Transverse colon (tissue), 4 donors: ENCODE measurements at places on chromosomes 6 and 20. TPM values are rescaled to one million over a fixed set of nuclear protein-coding genes. Genes with fewer than 3 reads are reported as not detected.

GRCh38 chr20:21601799-21602198 is 87.9 kb upstream of the NKX2-2 start:
- no peaks in the 10 kb centered on the region for H3K4me1 ChIP-seq
- no peak overlapping the region for H3K27ac ChIP-seq

The LRRC1 gene
- total RNA-seq, result 71.0 TPM

The PCSK2 gene
- 1.4 TPM for total RNA-seq

- H3K36me3 ChIP-seq, result no peaks in the 10 kb centered on the region
- no peaks in the 10 kb centered on the region for H3K27me3 ChIP-seq
- peak; percentile 95 for DNase-seq
- peaks cover 16% of the 10 kb centered on the region for H3K4me1 ChIP-seq
- H3K4me3 ChIP-seq, result peak overlapping the region; percentile 39
These were observed 27.2 kb upstream of the POU5F1 start for GRCh38 chr6:31197559-31198305.

DNA sequence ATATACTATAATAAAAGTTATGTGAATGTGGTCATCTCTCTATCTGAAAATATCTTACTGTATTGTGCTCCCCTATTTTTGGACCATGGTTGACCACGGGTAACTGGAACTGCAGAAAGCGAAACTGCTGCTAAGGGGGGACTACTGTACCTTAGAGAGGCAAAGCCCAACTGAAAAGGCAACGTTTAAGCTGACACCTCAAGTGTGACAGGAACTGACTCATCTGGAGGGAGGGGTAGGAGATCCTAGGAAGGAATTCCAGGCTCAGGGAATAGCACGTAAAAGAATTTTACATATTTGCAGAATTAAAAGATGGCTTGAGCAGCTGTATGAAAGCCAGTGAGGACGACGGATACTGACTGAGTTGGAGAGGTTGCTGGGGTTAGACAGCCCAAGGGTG is 34.8 kb downstream of the ELOVL2 start:
- H3K27me3 ChIP-seq, result peaks cover 34% of the 10 kb centered on the region
- no peak overlapping the region for H3K4me3 ChIP-seq
- no peak for DNase-seq
- H3K27ac ChIP-seq, result no peak overlapping the region
- H3K36me3 ChIP-seq, result no peaks in the 10 kb centered on the region

The WFDC10B gene
- total RNA-seq, result not detected

- peaks cover 7% of the 10 kb centered on the region for H3K36me3 ChIP-seq
- H3K4me1 ChIP-seq, result peaks cover 31% of the 10 kb centered on the region
- no peak overlapping the region for H3K4me3 ChIP-seq
- H3K27ac ChIP-seq, result peak overlapping the region; percentile 85
These were observed 9.1 kb downstream of the SMPDL3A start for GRCh38 chr6:122798099-122798641.

DNA sequence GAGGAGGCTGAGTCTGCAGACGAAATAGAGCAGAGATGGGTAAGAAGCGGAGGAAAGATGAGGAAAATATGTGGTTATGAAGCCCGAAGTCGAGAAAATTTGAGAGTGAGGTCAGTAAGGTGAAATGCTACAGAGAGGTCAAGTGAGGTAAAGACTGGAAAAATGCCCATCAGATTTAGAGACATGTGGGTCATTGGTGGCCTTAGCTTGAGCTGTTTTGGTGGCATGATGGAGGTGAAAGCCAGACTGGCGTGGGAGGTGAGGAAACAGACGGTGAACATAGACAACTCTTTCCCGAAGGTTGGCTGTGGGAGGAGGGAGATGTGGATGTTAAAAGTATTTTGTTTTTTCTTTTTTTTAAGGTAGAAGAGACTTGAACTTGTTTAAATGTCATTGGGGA is 9.4 kb downstream of the ARFGEF2 start:
- H3K4me3 ChIP-seq, result no peak overlapping the region
- H3K27me3 ChIP-seq, result no peaks in the 10 kb centered on the region
- peaks cover 83% of the 10 kb centered on the region for H3K4me1 ChIP-seq
- no peaks in the 10 kb centered on the region for H3K36me3 ChIP-seq
- no peak for DNase-seq

DNA sequence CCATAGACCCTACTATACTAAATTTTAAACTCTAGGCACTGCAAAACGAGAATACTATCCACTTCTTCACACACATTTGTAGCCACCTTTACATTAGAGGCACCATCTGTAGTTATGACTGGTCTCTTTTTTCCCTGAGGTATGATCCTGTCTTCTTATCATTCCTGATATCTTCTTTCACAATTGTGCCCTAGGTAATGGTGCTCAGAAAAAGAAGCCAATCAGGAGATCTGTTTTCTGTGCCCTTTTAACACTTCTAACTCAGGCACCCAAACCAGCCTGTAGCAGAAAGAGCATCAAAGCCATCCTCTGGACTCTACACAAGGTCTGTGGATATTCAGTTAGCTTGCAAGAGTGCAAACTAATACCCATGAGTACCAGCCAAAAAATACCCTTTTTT is 149.7 kb upstream of the SGK1 start:
- H3K4me1 ChIP-seq, result peaks cover 4% of the 10 kb centered on the region
- no peak for DNase-seq
- no peak overlapping the region for H3K4me3 ChIP-seq
- no peak overlapping the region for H3K27ac ChIP-seq
- no peaks in the 10 kb centered on the region for H3K27me3 ChIP-seq

DNA sequence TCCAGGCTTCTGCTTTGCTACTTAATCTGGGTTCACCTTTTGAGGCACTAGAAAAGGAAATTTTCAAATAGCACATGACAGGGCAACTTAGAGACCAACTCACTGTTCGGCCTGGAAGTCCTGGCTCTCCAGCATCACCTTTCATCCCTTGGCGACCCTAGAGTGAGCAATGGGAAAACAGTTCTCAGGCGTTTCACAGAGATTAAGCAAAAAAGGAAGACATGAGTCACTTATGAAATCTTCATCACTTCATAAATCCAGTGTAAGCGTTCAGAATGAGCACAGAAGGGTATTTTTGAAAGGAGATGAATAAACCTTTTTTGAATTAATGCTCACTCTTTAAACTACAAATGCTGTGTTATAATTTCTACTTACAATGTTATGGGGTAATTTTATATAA is 104.0 kb downstream of the COL12A1 start:
- no peak overlapping the region for H3K27ac ChIP-seq
- no peak for DNase-seq
- H3K27me3 ChIP-seq, result no peaks in the 10 kb centered on the region
- H3K36me3 ChIP-seq, result no peaks in the 10 kb centered on the region
- no peak overlapping the region for H3K4me3 ChIP-seq

GRCh38 chr6:14202947-14203346 is 85.4 kb downstream of the CD83 start:
- no peaks in the 10 kb centered on the region for H3K27me3 ChIP-seq
- no peak overlapping the region for H3K4me3 ChIP-seq
- H3K4me1 ChIP-seq, result no peaks in the 10 kb centered on the region
- no peaks in the 10 kb centered on the region for H3K36me3 ChIP-seq

DNA sequence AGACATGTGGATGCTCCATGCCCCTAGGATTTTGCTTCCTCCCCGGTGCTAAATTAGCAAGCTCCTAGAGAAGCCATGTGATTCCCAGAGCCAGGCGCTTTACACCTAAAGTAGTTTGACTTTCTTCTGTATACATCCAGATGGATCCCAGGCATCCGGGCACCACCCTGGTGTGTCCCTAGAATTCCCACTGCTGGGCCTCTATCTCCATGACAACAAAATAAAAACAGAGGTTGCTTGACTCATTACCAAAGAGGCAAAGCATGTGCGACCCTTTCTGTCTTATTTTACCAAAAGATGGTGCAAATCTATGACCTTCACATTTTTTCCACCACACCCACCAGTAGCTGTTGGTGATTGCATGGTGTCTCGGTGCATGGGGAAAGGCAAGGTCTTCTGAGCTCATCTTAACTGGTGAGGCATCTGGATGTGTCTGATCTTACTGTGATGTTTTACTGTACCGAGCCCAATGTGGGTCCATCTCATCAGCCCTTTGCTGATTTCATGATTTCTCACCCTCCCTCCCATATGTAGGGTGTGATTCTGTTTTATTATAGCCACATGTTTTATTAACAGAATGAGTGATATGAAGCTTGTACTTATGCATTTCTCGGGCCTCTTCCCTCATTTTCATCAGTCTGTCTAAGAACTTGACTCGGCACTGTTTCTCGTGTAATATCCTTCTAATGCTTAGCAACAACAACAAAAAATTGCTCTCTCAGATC is 27.4 kb upstream of the VAPB start:
- no peak overlapping the region for H3K27ac ChIP-seq
- no peaks in the 10 kb centered on the region for H3K27me3 ChIP-seq
- H3K4me3 ChIP-seq, result no peak overlapping the region
- peaks cover 3% of the 10 kb centered on the region for H3K4me1 ChIP-seq

DNA sequence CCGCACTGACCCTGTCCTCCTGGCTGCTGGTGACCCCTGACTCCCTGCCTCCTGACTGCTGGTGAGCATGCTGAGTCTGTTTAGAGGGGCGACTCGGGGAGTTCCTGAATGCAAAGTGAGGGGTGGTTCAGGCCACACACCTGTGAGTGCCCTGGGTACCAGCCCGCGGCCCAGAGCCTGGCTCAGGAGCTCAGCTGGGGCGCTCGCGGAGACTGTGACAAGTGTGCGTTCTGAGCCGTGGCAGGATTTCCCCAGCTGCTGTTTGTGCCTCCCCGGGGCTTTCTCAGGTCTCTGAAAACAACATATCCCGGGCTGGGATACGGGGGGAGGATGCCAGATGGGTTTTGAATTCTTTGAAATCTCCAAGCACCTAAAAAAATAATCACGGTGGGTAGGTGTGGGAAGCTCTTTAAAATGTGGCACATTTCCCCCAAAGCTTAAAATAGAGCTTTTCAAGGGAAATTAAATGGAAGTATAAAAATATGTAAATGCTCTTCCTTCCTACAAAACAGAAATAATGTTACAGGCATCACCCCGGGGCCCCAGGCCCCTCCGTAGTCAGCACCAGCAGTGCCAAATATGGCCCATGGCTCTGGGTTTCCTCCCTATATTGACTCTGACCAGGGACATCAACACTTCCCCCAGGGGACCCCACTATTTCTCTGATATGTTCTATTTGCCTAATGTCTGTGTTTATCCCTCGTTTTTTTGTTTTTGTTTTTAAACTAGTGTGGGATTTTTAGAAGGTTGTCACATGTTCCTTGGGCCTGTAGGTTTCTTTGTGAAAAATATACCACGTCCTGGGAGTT is 49.9 kb upstream of the TAGAP start:
- DNase-seq, result peak; percentile 19
- no peaks in the 10 kb centered on the region for H3K36me3 ChIP-seq
- H3K27me3 ChIP-seq, result no peaks in the 10 kb centered on the region
- H3K27ac ChIP-seq, result no peak overlapping the region
- H3K4me1 ChIP-seq, result no peaks in the 10 kb centered on the region
- no peak overlapping the region for H3K4me3 ChIP-seq

DNA sequence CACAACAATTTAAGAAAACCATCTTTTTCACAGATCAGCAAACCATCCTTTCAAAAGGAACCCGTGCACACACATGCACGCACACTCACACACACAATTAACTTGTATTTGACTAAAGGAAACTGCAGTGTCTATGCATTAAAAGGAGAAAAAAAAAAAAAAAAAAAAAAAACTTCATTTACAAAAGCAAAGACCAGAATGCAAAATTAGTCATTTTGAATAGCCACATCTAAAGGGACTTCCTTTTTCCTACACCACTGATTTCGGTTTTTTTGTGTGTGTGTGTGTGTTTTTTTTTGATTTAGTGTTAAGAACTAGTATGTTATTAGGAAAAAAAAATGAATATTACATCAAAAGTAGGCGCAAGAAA is 6.3 kb downstream of the ZMYND8 start:
- peak overlapping the region; percentile 99 for H3K27ac ChIP-seq
- no peaks in the 10 kb centered on the region for H3K27me3 ChIP-seq
- H3K36me3 ChIP-seq, result no peaks in the 10 kb centered on the region
- peaks cover 82% of the 10 kb centered on the region for H3K4me1 ChIP-seq

The SRSF12 gene
- total RNA-seq, result not detected

- no peaks in the 10 kb centered on the region for H3K36me3 ChIP-seq
- no peaks in the 10 kb centered on the region for H3K27me3 ChIP-seq
- no peak overlapping the region for H3K4me3 ChIP-seq
- no peaks in the 10 kb centered on the region for H3K4me1 ChIP-seq
These were observed 109.1 kb downstream of the FAM50B start for GRCh38 chr6:3958255-3958654.

DNA sequence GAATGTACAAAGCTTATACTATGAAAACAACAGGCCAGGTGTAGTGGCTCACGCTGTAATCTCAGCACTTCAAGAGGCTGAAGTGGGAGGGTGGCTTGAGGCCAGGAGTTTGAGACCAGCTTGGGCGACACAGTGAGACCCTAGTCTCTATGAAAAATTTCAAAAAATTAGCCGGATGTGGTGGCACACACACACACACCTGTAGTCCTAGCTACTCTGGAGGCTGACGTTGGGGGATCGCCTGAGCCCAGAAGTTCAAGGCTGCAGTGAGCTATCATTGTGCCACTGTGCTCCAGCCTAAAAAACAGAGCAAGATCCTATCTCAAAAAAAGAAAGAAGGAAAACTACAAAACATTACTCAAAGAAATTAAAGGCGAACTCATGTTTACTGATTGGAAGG is 7.3 kb upstream of the ASF1A start:
- H3K4me3 ChIP-seq, result no peak overlapping the region
- H3K4me1 ChIP-seq, result peaks cover under 1% of the 10 kb centered on the region
- H3K27me3 ChIP-seq, result no peaks in the 10 kb centered on the region
- H3K36me3 ChIP-seq, result no peaks in the 10 kb centered on the region

GRCh38 chr20:36384022-36384619 is 78.0 kb downstream of the DLGAP4 start:
- no peaks in the 10 kb centered on the region for H3K27me3 ChIP-seq
- H3K27ac ChIP-seq, result no peak overlapping the region
- H3K4me3 ChIP-seq, result no peak overlapping the region
- H3K36me3 ChIP-seq, result no peaks in the 10 kb centered on the region
